PC-9 (cell line): ENCODE measurements at places on chromosomes 1 and 21. TPM values are rescaled to one million over a fixed set of nuclear protein-coding genes. Genes with fewer than 3 reads are reported as not detected.

DNA sequence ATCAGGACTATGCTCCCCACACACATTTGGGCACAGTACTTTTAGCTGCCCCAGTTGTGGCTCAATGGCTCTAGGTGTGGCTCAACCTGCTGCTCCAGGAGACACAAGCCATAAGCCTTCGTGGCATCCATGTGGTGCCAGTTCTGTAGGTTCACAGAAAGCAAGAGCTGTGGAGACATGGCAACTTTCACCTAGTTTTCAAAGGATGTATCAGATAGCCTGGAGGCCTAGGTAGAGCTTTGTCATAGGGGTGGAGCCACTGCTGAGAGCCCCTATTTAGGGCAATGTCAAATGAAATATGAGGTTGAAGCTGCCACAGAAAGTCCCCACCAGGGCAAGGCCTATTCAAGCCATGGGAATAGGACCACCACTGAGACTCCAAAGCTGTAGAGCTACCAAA is 210.5 kb downstream of the LMO4 start:
- DNase-seq: peak; percentile 7

DNA sequence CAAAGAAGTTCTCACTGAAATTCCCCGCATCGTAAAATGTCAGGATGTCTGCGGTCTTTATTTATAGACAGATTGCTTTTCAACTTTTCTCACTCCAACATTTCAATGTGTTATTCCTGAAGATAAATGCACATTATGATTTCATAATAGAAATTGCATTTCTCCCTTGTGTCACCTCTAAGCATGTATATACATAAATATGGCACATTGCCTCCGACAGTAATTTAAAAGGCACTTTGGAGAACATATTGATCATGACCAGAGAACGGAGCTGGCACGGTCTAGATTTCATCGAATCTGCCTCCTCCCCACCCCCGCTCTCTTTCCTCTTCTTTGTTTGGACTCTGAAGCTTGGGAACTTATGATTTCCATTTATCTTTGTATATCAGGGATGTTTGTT is 54.9 kb upstream of the IGSF21 start:
- no peak for DNase-seq

DNA sequence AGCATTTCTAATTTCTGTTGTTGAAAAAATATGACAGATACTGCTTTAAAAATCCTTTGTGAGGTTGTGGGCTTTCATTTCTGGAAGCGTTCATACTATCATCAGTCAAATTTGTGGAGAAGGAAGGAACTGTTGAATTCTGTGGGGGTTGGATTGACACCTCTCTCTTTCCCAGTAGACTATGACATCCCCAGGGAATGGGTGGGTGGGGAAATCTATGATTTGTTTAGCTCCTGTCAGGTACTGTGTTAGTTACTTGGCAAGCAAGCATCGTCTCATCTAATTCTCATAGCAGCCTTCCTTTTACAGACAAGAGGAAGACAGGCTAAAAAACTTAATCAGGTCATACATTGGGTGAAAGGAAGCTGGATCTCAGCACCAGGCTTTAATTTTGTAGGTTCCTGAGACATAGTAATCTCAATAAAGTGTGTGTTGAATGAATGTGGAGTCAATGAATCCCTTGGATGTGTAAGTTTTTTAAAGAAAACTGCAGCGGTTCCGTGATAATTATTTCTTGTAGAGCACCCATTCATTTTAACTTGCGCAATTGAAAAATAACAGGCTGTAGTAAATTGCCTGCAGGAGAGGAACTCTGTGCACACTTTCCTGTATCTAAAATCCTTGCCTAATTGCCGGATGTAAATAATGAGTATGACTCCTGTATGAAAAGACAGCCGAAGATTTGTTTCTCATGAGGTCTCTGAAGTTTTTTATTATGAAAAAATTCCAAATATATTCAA is 60.6 kb downstream of the MYOM3 start:
- no peak for DNase-seq

The ASCL5 gene
- 0.24 and 0.38 TPM in 2 replicates for total RNA-seq

The PTCH2 gene
- 0.28 and 0.83 TPM in 2 replicates for total RNA-seq

The DENND2C gene
- total RNA-seq: 0.70 and 1.1 TPM in 2 replicates

GRCh38 chr1:60978421-60979357 is 103.7 kb upstream of the NFIA start:
- DNase-seq: no peak

DNA sequence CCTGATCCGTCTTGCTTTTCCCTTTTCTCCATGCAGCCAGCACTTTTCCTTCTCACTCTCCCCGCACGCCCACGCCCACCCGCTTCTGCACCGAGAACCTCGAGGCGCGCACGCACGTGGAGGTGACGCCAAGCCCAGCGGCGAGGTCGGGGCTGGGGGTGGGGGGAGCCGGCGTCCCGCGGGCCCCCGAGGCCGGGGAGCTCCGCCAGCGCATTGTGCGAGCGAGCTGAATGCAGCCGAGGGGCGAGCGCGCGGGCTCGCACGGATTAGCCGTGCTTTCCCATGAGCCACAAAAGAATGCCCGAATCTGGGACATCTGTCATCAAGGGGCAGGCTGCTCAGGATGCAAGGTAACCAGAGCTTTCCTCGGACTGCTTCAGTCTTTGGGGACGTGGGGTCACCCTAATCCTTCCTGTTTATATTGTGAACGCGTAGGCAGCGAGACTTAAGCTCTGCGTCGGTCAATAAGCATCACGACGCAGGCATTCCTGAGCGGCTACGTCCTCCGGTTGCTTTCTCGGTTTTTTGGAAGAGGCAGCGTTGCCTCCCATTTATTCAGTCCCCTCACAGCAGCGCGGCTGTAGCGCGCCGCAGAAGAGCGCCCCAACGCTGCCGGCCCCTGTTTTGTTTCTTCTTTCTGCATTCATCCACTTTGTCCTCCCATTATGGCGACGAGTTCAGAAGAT is 67.3 kb upstream of the AKT3 start:
- peak; percentile 67 for DNase-seq

The LIPI gene
- total RNA-seq: not detected in 2 replicates

GRCh38 chr1:85300140-85300539 is 23.7 kb upstream of the BCL10 start:
- DNase-seq: no peak

The ANKRD35 gene
- total RNA-seq: 0.78 and 1.2 TPM in 2 replicates

The HLX gene
- total RNA-seq: 1.1 and 1.8 TPM in 2 replicates

- no peak for DNase-seq
Observed at GRCh38 chr1:90809093-90809492, 92.0 kb upstream of the BARHL2 start.

The KCNJ15 gene
- not detected in 2 replicates for total RNA-seq

- DNase-seq: no peak
Observed at GRCh38 chr1:163275222-163275621, 46.5 kb upstream of the NUF2 start.

GRCh38 chr1:3507636-3508275 is 53.3 kb downstream of the ARHGEF16 start:
- no peak for DNase-seq

GRCh38 chr1:159985473-159985872 is 31.4 kb upstream of the SLAMF9 start:
- DNase-seq: no peak

The ATP5PB gene
- total RNA-seq: 183 and 212 TPM in 2 replicates

The NTNG1 gene
- not detected in 2 replicates for total RNA-seq

GRCh38 chr21:18989953-18990495 is 586.4 kb upstream of the TMPRSS15 start:
- no peak for DNase-seq

The TRNP1 gene
- 7.4 and 7.9 TPM in 2 replicates for total RNA-seq

The LCE1A gene
- total RNA-seq: not detected in 2 replicates

The OVAAL gene
- not detected in 2 replicates for total RNA-seq

The PCP4L1 gene
- not detected in 2 replicates for total RNA-seq

- DNase-seq: peak; percentile 34
Observed at GRCh38 chr1:94326329-94326728, 88.9 kb upstream of the ARHGAP29 start.

GRCh38 chr1:20367116-20367585 is 76.5 kb downstream of the VWA5B1 start:
- DNase-seq: no peak

- DNase-seq: no peak
Observed at GRCh38 chr1:235275223-235275622, 52.8 kb downstream of the ARID4B start.

DNA sequence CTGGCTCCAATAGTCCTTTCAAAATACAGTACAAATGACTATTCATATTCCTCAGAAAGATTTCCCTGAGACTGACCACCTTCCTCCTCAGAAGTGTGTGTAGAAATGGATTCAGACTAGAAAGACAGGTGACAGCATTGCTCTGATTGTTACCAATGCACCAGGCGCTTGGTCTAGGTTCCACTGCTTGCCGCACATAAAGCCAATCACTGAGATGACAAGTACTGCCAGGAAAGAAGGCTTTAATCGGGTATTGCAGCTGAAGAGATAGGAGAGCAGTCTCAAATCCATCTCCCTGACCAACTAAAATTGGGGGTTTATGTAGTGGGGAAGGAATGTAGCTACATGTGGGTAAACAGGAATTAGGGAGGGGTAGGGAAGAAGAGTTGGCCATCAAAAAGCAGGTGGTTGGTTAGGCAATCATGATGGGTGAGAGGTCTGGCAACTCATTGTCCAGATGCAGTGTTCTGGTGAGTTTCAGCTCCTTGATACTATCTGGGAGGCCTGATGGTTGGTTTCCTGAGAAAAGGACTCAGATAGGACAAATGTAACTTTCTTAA is 98.0 kb downstream of the KCNH1 start:
- DNase-seq: no peak

DNA sequence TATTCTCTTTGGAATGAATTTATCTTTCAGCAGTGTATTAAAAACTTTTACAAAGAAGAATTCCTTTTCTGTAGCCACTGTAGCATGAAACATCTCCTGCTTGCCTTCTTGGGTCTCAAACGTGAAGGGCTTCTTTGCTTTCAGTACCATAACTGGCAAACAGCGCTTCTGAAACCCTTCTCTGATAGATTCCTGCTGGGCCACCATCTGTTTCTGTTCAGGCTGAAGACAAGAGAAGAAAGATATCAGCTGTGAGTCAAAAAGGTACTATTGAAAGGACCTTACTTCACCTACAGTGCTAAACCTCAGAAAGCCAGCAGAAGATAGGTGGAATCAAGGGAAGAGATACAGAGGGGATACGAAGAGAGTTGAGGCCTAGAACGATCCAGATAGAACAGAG is 10.5 kb downstream of the AIM2 start:
- no peak for DNase-seq

DNA sequence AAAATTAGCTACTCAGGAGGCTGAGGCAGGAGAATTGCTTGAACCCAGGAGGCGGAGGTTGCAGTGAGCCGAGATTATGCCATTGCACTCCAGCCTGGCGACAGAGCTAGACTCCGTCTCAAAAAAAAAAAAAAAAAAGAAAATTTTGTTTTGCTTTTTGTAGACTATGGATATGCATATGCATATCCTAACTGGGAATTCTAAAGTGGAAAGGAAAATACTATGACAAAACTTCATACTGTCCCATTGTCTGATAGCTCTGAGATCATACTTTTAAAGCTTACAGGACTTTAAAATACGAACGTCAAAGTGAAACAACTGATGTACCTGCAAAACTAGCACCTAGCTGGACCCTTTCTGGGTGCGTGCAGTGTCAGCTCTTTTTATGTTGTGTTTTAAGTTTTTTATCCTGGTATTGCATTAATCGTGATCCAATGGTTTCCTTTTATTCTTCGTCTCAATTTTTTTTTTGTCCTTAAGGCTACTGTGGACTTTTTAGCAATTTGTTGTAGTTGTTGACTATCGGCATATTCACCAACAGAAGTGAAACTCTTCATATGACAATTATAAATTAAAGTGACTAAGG is 19.2 kb downstream of the SPRTN start:
- no peak for DNase-seq

DNA sequence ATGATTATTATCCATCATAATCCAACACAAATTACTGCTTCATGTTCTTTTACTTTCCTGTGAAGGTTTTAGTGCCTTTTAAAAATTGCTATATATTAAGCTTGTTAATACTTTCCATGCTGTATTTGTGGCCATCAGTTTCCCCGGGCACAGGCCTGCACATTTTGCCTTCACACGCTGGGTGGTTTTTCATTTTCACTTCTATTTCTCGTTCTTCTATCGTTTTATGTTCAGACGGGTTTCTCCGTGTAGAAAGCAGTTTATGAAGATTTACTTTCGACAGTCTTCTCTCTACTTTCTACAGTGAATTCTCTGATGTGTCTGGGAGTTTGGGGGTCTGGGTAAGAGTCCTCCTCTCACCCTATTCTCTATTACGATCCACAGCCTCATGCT is 9.5 kb downstream of the RUNX3 start:
- no peak for DNase-seq

DNA sequence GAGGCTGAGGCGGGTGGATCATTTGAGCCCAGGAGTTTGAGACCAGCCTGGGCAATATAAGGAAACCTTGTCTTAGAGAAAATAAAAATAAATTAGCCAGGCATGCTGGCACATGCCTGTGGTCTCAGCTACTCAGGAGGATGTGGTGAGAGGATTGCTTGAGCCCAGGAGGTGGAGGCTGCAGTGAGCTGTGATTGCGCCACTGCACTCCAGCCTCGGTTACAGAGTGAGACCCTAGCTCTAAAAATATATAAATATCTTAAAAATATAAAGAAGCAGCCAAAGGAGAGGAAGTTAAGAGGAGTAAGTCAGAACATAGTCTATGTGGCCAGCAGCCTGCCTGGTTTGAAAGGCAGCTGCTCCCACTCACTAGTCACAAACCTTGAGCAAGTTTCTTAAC is 4.5 kb upstream of the IL10RB start:
- DNase-seq: no peak

- no peak for DNase-seq
Observed at GRCh38 chr1:200733907-200734306, 4.8 kb upstream of the CAMSAP2 start.

DNA sequence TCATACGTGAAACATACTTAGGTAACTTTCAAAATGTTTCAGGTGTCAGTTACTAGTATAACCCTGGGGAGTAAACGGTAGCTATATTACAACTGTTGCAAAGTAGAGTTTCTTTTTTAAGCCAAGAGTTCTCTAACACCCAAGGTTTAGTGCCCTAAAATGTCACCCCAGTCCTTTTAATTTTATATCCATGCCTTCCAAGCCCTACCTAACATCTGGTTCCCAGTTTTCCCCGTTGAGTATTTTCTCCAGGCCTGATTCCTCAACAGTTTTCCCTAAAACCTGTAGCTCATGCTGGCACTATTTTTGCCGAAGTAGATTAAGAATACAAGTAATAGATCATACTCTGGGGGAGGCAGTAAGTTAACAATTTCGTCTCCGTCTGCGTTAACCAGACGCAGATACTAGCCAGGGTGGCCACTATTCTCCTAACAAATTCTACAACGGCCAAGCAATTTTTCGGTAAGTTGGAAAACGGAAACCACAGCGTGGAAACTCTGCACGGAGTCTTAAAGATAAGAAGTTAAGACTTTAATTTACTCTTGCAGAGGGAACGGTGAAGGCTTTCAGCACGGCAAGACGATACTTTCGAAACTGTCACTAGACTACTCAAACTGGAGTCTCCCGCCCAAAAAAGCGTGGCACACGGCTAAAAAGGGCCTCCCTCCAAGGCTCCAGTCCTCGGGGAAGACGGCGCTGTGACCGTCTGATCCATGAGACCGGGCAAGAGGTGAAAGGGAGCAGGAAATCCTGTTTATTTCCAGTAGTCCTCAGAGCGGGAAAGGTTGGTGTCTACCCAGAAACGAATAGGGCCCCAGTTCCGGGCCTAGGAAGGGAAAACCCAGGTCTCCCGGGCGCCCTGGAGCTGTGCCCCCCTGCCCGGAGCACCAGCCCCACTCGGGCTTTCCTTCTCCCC is 945 bp downstream of the SRSF4 start:
- no peak for DNase-seq

- no peak for DNase-seq
Observed at GRCh38 chr1:78141531-78142231, 95.9 kb downstream of the GIPC2 start.
